B cell (primary cell): ENCODE measurements at places on chromosomes 3 and 15. TPM values are rescaled to one million over a fixed set of nuclear protein-coding genes. Genes with fewer than 3 reads are reported as not detected.

Gene COL7A1
- 2.1 and 3.3 TPM in 2 replicates for total RNA-seq

Gene UBAP1L
- 18.4 and 19.9 TPM in 2 replicates for total RNA-seq

Gene CCR8
- total RNA-seq: not detected in 2 replicates

Gene GYG1
- 16.3 and 20.4 TPM in 2 replicates for total RNA-seq

Gene NCEH1
- 7.7 and 8.6 TPM in 2 replicates for total RNA-seq

Gene CYP8B1
- total RNA-seq: not detected in 2 replicates

Gene UBA7
- total RNA-seq: 418 and 436 TPM in 2 replicates

Gene CFAP20DC
- total RNA-seq: 0.83 and 1.2 TPM in 2 replicates

Gene ARPP21
- not detected in 2 replicates for total RNA-seq

Gene GNAT1
- not detected in 2 replicates for total RNA-seq

Gene HRG
- total RNA-seq: not detected in 2 replicates

Gene LRRIQ4
- 0.53 and 0.71 TPM in 2 replicates for total RNA-seq

Gene SCAMP2
- 105 and 111 TPM in 2 replicates for total RNA-seq

Gene ISL2
- 0.22 and 0.59 TPM in 2 replicates for total RNA-seq

Gene POC1A
- 2.4 and 2.8 TPM in 2 replicates for total RNA-seq

Gene TLR9
- 16.0 and 21.0 TPM in 2 replicates for total RNA-seq

Gene GOLGA6B
- total RNA-seq: not detected in 2 replicates

Gene LNP1
- total RNA-seq: 1.6 and 1.9 TPM in 2 replicates

Gene SLC12A1
- total RNA-seq: not detected in 2 replicates

Gene ANKRD63
- total RNA-seq: 0.25 and 0.44 TPM in 2 replicates

Gene LYSMD4
- 8.6 and 9.7 TPM in 2 replicates for total RNA-seq

Gene KCNAB1
- not detected in 2 replicates for total RNA-seq

Gene GPR149
- not detected in 2 replicates for total RNA-seq

Gene MYO5A
- total RNA-seq: 44.4 and 45.3 TPM in 2 replicates

Gene GUCA1C
- not detected in 2 replicates for total RNA-seq

Gene CSTA
- not detected in 2 replicates for total RNA-seq

Gene RTP3
- not detected in 2 replicates for total RNA-seq

Gene GOLGA6D
- not detected in 2 replicates for total RNA-seq

Gene TGM4
- not detected in 2 replicates for total RNA-seq

Gene MYO1E
- 100.0 and 111 TPM in 2 replicates for total RNA-seq

Gene CSPG4
- total RNA-seq: 0.15 and 0.17 TPM in 2 replicates

Gene ISLR2
- not detected in 2 replicates for total RNA-seq

Gene COL8A1
- 0.12 and 0.32 TPM in 2 replicates for total RNA-seq

Gene SUSD5
- total RNA-seq: 0.15 and 0.30 TPM in 2 replicates

Gene AGBL1
- not detected in 2 replicates for total RNA-seq

Gene SCAP
- 100.0 and 113 TPM in 2 replicates for total RNA-seq

Gene KLHL18
- 30.9 and 33.0 TPM in 2 replicates for total RNA-seq

Gene CCR1
- total RNA-seq: 0.79 and 1.1 TPM in 2 replicates

Gene CPN2
- total RNA-seq: not detected in 2 replicates

Gene MOBP
- total RNA-seq: not detected in 2 replicates

Gene LYZL4
- total RNA-seq: not detected in 2 replicates

Gene GOLGA8J
- 0.51 TPM in 1 of 2 replicates, not detected in the other for total RNA-seq

Gene IL17RB
- total RNA-seq: 0.15 and 0.32 TPM in 2 replicates

Gene DUOX2
- total RNA-seq: 0.29 and 0.32 TPM in 2 replicates

Gene NR1I2
- 0.30 and 0.73 TPM in 2 replicates for total RNA-seq

Gene KAT2B
- 57.5 and 60.3 TPM in 2 replicates for total RNA-seq

Gene LMAN1L
- total RNA-seq: 1.1 and 1.2 TPM in 2 replicates

Gene SCN5A
- 0.20 and 0.36 TPM in 2 replicates for total RNA-seq

Gene TUSC7
- total RNA-seq: not detected in 2 replicates

Gene C2CD4A
- total RNA-seq: not detected in 2 replicates

Gene FOXB1
- not detected in 2 replicates for total RNA-seq

Gene POPDC2
- 6.0 and 8.0 TPM in 2 replicates for total RNA-seq

Gene MED12L
- total RNA-seq: 0.30 and 0.58 TPM in 2 replicates

Gene ZCWPW2
- total RNA-seq: not detected in 2 replicates

Gene CASR
- not detected in 2 replicates for total RNA-seq
